Activated CD8-positive, alpha-beta T cell treated with anti-CD3 and anti-CD28 coated beads, Interleukin-2, amount 10 ng/mL, durations not matched to agents 7 days and 5 days (primary cell): ENCODE measurements at places on chromosomes 16 and 17. TPM values are rescaled to one million over a fixed set of nuclear protein-coding genes. Genes with fewer than 3 reads are reported as not detected.

DNA sequence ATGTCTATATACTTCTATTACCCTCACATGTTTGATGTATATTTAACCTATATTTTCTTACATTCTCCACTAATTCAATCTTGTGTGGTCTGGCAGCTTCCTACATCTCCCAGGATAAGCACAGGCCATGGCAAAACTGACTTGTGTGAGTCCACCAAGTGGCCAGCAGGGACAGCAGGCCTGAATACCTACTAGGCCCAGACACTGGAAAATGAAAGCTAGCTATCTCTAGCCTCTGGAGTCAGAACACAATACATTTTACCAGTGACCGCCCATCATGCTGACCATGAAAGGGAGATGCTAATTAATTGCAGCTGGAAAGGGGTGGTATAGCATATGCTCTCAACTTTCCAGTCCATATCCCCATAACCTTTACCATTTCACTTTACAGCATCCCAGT lies 132.3 kb downstream of the PCTP start:
- H3K27me3 ChIP-seq, result no peaks in the 10 kb centered on the region
- DNase-seq, result no peak
- no peak overlapping the region for H3K27ac ChIP-seq
- H3K4me3 ChIP-seq, result no peak overlapping the region

GRCh38 chr17:1644493-1645206 lies 882 bp downstream of the SCARF1 start:
- DNase-seq, result peak; percentile 57
- peak overlapping the region; percentile 83 for H3K27ac ChIP-seq
- H3K4me3 ChIP-seq, result peak overlapping the region; percentile 73
- H3K36me3 ChIP-seq, result no peaks in the 10 kb centered on the region

- no peaks in the 10 kb centered on the region for H3K36me3 ChIP-seq
- DNase-seq, result no peak
- no peak overlapping the region for H3K4me3 ChIP-seq
- H3K27me3 ChIP-seq, result no peaks in the 10 kb centered on the region
- H3K27ac ChIP-seq, result no peak overlapping the region
These were observed 72.4 kb downstream of the PGS1 start for GRCh38 chr17:78450696-78451345.

DNA sequence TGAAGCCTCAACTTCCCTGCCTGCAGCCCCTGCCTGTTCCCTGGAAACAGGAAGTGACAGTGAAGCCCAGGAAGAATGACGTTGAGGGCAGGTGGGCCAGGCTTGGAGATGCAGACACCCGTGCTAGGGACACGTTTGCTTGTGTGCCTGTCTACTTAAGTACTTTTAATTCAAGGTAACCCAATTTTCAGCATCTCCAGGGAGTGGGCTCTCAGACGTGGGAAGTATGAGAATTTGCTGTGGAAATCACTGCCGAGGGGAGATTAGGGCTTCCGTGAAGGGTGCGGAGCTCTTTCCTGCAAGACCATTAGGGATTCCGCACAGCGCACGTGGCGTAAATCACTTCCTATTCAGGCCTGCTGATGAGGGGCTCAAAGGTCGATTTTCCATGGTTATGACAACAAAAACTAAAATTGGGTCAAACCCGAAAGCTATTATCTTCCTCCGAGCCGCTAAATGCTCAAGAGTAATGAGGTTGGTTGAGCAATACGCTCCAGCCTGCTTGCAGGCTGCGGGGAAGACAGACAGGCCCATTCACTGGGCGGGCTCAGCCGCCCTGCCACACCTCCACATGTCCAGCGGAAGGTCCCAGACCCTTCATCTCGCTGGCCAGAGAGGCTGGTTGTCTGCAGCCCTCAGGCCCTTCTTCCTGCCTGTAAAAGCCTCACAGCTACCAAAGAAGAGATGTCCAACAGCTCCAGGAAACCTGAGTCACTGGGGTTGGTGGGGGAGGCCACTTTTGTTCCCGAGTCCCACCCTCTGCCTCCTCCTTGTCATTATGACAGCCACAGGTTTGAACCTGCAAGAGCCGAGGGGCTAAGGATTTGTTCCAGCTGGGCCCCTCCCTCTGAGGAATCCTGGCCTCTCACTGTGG lies 109.9 kb downstream of the RBFOX3 start:
- H3K36me3 ChIP-seq, result no peaks in the 10 kb centered on the region
- peaks cover 5% of the 10 kb centered on the region for H3K27me3 ChIP-seq
- H3K4me3 ChIP-seq, result no peak overlapping the region
- H3K4me1 ChIP-seq, result no peaks in the 10 kb centered on the region

DNA sequence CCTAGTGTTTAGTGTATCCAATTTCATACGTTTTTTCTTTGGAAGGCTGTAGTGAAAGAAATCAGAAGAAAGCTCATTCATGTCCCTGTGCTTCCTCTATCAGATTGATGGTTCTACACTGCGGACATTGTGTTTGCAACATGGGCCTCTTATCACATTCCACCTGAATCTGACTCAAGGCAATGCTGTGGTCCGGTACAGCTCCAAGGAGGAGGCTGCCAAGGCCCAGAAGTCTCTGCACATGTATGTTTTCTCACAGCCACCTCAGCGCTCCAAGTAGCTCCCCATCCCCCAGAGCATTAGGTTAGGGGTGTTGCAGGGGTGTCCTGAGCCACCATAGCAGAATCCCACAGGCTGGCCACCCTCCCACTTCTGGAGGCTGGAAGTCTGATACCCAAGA lies 25.2 kb downstream of the TMC6 start:
- H3K4me1 ChIP-seq, result peaks cover 2% of the 10 kb centered on the region
- no peak overlapping the region for H3K27ac ChIP-seq
- H3K27me3 ChIP-seq, result no peaks in the 10 kb centered on the region

DNA sequence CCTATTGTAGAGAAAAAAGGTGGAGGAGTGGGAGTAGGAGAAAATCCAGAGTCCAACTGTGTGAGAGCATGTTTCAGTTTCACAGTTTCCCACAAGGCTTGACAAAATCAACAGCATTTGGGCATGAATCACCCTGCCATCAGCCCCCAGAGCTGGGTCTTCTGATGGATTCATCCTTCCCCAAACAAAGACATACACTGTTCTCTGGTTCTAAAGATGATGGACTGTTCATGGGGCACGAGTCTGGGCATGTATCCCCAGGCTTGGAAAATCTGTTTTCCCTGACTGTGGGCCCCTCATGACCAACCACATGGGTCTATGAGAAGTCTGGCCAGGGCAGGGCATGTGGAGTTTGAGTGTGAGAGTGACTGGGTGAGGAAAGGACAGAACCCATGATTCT lies 210.4 kb upstream of the IRX5 start:
- no peak overlapping the region for H3K27ac ChIP-seq
- no peak overlapping the region for H3K4me3 ChIP-seq
- no peak for DNase-seq
- H3K36me3 ChIP-seq, result no peaks in the 10 kb centered on the region
- no peaks in the 10 kb centered on the region for H3K4me1 ChIP-seq

GRCh38 chr16:57601801-57602478 lies 26.5 kb upstream of the ADGRG1 start:
- peak overlapping the region; percentile 99 for H3K27ac ChIP-seq
- no peaks in the 10 kb centered on the region for H3K27me3 ChIP-seq
- H3K4me3 ChIP-seq, result peak overlapping the region; percentile 58

- H3K36me3 ChIP-seq, result no peaks in the 10 kb centered on the region
- H3K4me3 ChIP-seq, result no peak overlapping the region
- H3K27ac ChIP-seq, result no peak overlapping the region
These were observed 51.6 kb downstream of the ACTG1 start for GRCh38 chr17:81460856-81461460.

GRCh38 chr16:47492428-47493377 lies 31.6 kb downstream of the PHKB start:
- H3K4me1 ChIP-seq, result peaks cover 23% of the 10 kb centered on the region
- DNase-seq, result no peak
- H3K27ac ChIP-seq, result peak overlapping the region; percentile 81

DNA sequence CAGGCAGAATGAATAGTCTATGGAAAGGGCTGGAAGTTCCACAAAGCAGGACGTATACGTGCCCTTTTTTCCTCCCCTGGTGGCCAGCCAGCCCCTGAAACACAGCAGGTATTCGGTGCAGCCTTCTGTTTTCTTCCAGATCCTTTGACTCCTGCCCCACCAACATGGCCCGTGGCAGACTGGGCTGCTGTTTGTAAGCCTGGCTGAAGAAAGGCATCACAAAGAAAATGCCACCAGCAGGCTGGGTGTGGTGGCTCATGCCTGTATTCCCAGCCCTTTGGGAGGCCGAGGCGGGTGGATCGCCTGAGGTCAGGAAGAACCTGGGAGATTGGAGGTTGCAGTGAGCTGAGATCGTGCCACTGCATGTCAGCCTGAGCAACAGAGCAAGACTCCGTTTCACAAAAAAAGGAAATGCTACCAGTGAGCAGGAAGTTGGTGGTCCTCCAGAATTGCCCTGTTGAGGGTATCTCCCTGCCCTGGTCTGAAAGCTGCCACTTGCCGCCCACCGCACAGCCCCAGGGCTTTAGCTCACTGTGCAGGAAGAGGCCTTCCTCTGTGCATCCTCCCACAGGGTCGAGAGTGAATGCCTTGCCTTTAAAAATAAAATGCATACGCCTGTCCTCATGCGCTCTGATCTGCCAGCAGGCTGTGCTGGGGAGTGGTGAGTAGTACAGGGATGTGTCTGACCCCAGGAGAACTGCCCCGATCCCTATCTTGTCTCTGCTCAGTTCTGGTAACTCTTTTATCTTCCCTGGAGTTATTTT lies 587.7 kb downstream of the MAF start:
- no peak for DNase-seq
- no peaks in the 10 kb centered on the region for H3K36me3 ChIP-seq
- no peak overlapping the region for H3K27ac ChIP-seq
- peaks cover 9% of the 10 kb centered on the region for H3K4me1 ChIP-seq
- no peaks in the 10 kb centered on the region for H3K27me3 ChIP-seq
- H3K4me3 ChIP-seq, result no peak overlapping the region

DNA sequence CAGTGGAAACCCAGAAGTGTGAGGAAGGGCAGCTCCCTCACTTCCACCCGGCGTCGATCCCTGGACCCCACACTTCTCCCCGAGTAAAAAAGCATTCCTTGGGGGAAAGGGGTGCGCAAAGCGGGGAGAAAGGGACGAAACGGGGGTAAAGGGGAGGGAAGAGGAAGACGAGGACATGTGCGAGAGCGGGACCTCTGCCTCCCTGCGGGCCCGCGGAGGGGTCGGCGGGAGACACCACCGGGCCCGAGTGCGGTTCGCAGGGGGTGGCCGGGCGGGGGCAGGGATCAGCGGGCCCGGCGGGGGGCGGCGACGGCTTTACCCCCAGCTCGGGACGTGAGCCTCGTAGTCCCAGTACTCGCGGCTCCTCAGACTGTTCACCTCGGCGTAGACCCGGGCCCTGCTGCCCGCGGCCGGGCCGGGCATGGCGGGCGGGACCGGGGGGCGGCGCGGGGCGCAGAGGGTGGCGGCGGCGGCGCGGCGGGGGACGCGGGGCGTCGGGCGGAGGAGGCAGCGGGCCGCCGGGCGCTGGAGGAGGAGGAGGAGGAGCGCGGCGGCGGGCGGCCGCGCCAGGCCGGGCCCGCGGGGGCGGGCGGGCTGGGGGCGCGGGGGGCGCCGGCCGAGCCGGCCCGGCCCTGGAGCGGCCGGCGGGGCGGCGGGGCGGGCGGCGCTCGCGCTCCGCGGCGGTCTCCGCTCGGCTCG lies 443 bp downstream of the CSNK2A2 start:
- H3K27me3 ChIP-seq, result peaks cover 22% of the 10 kb centered on the region
- H3K36me3 ChIP-seq, result peaks cover 34% of the 10 kb centered on the region
- DNase-seq, result no peak
- H3K4me3 ChIP-seq, result peak overlapping the region; percentile 80
- peaks cover 28% of the 10 kb centered on the region for H3K4me1 ChIP-seq

DNA sequence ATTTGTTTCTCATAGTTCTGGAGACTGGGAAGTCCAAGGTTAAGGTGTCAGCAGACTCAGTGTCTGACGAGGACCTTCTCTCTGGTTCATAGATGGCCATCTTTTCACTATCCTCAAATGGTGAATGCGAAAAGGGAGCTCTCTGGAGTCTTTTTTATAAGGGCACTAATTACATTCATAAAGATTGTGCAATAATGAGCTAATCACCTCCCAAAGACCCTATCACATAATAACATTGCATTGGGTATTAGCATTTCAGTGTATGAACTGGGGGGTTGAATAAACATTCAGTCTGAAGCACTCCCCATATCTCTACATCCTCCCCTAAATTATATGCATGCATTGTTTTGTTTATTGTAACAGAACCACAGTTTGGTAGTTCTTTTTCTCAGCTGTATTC lies 1086.5 kb downstream of the CDH11 start:
- H3K36me3 ChIP-seq, result no peaks in the 10 kb centered on the region
- H3K27me3 ChIP-seq, result no peaks in the 10 kb centered on the region
- no peak overlapping the region for H3K4me3 ChIP-seq
- DNase-seq, result no peak

DNA sequence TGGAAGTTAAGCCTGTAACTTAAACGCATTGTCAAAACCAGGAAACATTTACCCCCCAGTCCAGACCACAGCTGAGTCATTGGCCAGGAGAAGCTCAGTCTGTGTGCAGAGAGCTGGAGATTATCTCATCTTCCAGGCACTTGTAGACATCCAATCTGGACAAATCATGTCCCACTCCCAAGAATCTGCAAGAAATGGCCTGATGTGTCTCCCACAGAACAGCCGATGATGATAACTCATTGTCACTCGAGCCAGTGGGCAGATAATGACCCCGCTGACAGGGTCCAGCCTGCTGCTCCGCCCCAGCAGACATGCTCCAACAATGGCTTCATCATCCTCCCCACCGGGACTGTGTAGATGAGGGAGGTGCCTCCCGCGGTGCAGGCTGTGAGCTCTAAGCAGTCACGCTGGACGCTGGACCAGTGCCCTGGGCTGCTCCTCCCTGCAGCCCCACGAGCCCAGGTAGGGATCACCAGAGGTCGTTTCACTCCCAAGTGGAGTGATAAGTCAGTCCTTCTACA lies 322.5 kb downstream of the C16orf95 start:
- no peaks in the 10 kb centered on the region for H3K27me3 ChIP-seq
- no peak overlapping the region for H3K27ac ChIP-seq
- H3K36me3 ChIP-seq, result no peaks in the 10 kb centered on the region
- DNase-seq, result no peak
- peaks cover 4% of the 10 kb centered on the region for H3K4me1 ChIP-seq

DNA sequence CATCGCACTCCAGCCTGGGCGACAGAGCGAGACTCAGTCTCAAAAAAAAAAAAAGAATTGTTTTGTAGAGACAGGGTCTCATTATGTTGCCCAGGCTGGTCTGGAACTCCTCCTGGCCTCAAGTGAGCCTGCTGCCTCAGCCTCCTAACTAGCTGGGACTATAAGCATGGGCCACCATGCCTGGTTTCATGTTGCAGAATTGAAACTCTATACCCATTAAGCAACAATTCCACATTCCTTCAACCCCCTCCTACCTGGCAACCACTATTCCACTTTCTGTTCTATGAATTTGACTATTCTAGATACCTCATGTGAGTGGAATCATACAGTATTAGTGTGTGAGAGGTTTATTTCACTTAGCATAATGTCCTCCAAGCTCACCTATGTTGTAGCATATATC lies 24.5 kb downstream of the RNF135 start:
- no peak overlapping the region for H3K4me3 ChIP-seq
- no peak for DNase-seq
- H3K27me3 ChIP-seq, result no peaks in the 10 kb centered on the region
- H3K4me1 ChIP-seq, result no peaks in the 10 kb centered on the region
- H3K36me3 ChIP-seq, result peaks cover 13% of the 10 kb centered on the region

The PRSS21 gene
- 5.2 TPM for total RNA-seq

The MT1F gene
- 25.8 TPM for total RNA-seq

The TNP2 gene
- total RNA-seq, result not detected

The RCVRN gene
- not detected for total RNA-seq

The SCGB1C2 gene
- not detected for total RNA-seq

The KAT7 gene
- total RNA-seq, result 75.8 TPM

The ARL2BP gene
- 36.9 TPM for total RNA-seq

The ALOX15B gene
- total RNA-seq, result not detected
